Kidney capillary endothelial cell (primary cell): ENCODE measurements at places on chromosomes 1 and 21.
A peak's percentile ranks its signal among the peaks of the same experiment; 100 is the strongest.

DNA sequence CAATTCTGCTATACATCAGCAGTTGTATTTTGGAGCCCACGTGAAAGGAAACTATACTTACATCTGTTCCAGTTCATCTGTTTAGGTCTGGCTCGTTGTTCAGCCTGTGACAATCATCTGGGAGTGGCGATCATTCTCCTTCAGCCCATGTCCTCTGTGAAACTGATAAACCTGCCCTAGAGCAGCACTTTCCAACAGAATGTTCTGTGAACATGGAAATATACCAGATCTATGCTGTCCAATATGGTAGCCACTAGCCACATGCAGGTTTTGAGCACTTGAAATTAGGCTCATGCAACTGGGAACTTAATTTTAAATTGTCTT lies 24.5 kb upstream of the COQ8A start:
- no peak for DNase-seq

DNA sequence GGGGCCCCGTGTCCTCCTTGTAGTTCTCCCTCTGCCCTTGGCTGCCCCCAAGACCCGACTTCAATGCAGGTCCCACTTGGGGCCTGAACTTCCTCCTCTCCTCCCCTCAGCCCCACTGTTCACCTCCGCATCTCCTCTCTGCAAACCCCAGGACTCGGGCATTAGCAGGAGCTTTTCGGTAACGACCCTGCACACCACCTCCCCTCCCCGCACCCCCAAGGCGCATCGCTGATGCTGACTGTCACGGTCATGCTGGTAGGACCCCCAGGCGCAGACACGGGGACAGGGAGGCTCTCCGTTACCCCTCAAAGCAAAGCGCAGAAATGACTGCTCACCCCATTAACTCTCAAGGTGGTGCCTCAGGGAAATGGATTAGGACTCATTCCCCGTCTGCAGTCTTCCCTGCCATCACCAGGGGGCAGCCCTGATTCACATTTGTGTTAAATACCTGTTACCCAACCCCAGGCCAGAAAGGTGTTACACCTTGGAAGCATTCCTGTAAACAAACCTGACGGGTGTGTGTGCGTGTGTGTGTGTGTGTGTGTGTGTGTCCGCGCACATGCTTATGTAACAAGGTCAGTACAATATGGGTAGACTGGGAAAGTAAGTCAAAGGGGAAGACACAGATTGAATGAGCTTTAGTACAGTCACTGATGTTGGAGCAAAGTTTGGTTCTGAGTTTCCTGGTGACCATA lies 6.4 kb upstream of the GUCA2B start:
- DNase-seq = peak; percentile 34

DNA sequence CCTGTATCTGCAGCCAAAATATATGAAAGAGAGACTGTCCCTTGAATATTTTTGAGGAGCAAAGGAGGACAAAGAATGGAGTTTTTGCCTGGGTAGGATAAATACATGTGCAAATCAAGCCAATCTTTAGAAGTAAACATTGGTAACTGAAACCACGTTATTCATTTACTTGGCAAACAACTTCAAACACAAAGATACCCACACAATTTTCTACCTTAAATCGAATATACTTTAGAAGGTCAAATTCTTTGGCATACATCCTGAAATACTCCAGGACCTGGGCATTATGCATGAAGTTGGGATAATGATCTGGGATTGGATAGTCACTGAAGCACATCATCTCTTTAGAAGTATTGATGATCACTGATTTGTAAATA lies 9.6 kb downstream of the FMO5 start:
- DNase-seq = no peak

- DNase-seq = no peak
These were observed 38.2 kb downstream of the PAX7 start for GRCh38 chr1:18668750-18669404.

GRCh38 chr1:228087771-228088251 lies 5.3 kb downstream of the ARF1 start:
- peak; percentile 95 for DNase-seq

DNA sequence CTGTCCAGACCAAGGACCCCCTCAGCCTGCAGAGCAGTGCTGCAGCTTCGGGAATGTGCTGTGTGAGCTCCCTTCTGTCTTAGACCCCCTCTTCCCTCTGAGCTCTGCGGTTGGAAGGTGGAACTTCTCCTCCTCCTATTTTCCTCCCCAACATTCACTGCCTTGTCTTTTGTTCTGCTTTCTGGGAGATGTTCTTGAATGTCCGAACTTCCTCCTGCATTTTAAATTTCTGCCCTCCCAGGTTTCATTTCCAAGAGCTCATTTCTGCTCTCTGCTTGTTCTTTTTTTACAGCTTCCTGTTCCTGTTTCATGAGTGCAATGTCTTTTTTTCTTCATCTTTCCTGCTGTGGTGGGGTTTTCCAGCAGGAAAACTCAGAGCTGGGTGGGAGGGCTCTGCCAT lies 29.3 kb downstream of the RRP1 start:
- DNase-seq = no peak

DNA sequence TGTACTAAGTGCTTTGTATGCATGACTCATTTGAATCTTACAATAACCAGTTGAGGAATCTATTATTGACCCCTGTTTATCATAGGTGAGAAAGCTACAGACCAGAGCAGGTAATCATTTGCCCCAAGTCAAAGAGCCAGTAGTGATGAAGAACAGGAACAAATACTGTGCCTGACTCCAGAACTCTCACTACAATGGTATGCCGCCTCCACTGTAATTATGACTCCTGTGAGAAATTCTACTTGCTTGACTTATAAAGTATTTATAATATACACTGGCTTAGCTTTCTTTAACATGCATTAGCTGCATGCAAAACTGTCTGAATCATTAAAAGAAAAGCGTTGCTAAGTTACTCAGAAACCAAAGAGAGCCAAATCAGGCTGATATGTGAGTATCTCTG lies 92.6 kb downstream of the ZNF281 start:
- DNase-seq = no peak

GRCh38 chr1:93779540-93780165 lies 98.0 kb upstream of the BCAR3 start:
- DNase-seq = peak; percentile 96
